ENCODE measurements at places on chromosomes 3 and 15. TPM values are rescaled to one million over a fixed set of nuclear protein-coding genes. Genes with fewer than 3 reads are reported as not detected.

SCN11A gene
- total RNA-seq, result 0.44 TPM

IQCB1 gene
- 15.2 TPM for total RNA-seq

DOCK3 gene
- 5.3 TPM for total RNA-seq

GABRA5 gene
- not detected for total RNA-seq

CXCR6 gene
- total RNA-seq, result 0.38 TPM

SLC22A14 gene
- total RNA-seq, result not detected

INSYN1 gene
- 4.7 TPM for total RNA-seq

IGSF11 gene
- total RNA-seq, result not detected

COL8A1 gene
- total RNA-seq, result 12.2 TPM

DZIP1L gene
- 21.6 TPM for total RNA-seq

ILDR1 gene
- total RNA-seq, result not detected

DLG1 gene
- total RNA-seq, result 78.8 TPM

CPN2 gene
- 0.44 TPM for total RNA-seq

PLSCR5 gene
- total RNA-seq, result not detected

CD276 gene
- total RNA-seq, result 79.1 TPM

LEKR1 gene
- 1.3 TPM for total RNA-seq

RNU5B-1 gene
- not detected for total RNA-seq

Data from subcutaneous adipose tissue (tissue), 4 donors.